Right renal pelvis (tissue), 4 donors: ENCODE measurements at places on chromosomes 7 and 10. TPM values are rescaled to one million over a fixed set of nuclear protein-coding genes. Genes with fewer than 3 reads are reported as not detected.
A peak's percentile ranks its signal among the peaks of the same experiment; 100 is the strongest.

DNA sequence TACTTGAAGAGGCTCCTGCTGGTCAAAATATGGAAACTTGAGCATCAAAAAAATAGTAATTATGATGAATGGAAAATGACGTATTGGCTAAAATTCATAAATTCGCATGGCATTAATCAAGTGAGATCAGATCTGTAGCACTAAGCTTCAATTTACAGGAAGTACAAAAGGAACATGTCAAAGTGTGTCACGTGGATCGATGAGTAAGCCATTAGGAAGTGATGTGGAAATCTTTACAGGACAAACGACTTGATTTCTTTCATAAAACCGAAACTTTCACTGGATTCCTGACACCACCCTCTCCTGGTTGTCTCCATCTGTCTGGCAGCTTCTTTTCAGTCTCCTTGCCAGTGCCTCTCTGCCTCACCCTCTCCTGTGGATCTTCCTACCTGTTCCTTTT, 25.8 kb downstream of the AKR1C8 start:
- no peak for DNase-seq

- no peak for DNase-seq
Measured at GRCh38 chr7:142642316-142642715, 107.0 kb upstream of the PRSS1 start.

DNA sequence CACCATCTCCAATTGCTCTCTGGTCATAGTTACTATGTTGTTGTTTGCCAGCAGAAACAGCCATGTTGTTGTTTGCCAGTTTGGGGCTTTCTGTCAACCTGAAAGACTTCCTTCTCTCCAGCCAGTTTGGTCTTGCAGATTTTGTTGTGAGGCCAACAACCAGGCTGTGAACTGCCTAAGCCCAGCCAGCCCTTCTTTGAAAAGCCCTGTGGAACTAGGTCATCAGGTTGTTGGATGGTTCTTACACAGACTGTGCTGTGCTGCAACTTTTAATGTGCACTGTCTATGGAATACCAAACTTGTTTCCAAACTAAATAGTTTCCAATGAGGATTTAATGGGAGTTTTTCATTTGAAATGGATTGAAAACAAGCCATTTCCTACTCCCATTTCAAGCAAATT, 592.7 kb upstream of the GALNT17 start:
- no peak for DNase-seq

DNA sequence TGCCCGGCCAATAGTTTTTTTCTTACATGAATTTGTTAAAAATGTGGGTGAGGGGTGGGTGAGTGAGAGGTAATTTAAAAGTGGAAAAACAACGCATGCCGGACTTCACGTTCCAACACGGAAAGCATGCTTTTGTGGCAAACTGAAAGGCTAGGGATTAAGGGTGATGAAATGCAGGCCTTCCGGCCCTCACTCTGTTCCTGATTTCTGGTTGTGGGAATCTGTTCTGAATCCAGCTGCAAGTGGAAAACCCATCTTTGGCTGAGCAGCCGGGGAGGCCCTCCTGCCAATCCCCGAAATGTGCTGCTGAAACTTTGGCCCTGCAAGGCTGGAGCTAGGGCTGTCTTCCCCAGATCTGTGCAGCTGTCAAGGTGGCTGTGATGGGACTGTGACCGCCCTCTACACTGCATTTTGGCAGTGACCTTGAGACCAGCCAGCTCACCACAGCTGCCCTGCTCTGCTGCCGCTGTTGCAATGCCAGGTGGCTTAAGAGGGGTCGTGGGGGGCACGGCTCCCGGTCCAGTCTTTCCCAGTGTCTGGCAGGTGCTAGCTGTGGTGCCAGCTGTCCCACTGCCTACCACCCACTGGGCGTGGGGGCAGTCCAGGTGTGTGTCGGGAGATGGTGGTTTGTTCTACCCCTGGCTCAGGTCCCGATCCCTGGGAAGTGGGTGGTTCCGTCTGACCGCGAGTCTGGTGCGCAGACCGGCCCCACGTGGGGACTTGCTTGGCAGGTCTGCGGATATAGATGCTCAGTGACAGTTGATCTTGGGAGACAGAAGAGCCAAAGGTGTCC, 39.0 kb downstream of the TET1 start:
- DNase-seq, result no peak

GRCh38 chr10:16904639-16905061, 87.4 kb upstream of the RSU1 start:
- DNase-seq, result no peak

- no peak for DNase-seq
Measured at GRCh38 chr10:10685566-10685965, 332.1 kb upstream of the CELF2 start.

- no peak for DNase-seq
Measured at GRCh38 chr7:49986191-49986590, 106.9 kb downstream of the ZPBP start.

DNA sequence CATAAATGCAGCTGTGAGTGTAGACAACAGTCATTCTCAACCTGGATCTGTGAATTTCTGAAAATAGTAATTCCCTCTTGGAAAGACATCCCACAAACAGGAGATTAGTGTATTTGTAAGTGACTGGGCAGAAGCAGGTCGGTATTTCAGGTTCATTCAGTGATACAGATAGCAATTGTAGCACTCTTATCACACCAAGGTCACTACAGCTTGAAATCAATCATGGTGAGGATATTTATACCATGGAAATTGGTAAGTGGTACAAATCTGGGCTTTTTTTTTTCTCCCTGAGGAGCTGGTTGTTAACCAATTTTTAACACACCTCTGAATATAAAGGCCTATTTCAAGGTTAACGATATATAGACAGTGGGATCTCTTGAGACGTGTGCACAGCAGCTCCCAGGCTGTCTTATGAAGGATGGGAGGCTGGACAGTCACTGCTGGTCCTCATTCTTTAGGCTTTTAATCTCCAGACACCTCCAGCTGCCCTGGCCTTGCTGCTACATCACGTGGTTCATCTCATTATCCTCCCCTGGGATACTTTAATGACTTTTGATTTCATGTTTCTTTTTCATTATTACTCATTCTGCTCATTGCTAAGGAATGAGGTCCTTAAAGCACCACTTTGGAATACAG, 87.1 kb downstream of the ITGA8 start:
- DNase-seq, result no peak

- no peak for DNase-seq
Measured at GRCh38 chr10:4981722-4982471, 18.7 kb downstream of the AKR1C1 start.

- DNase-seq, result no peak
Measured at GRCh38 chr7:97272237-97272975, 154.9 kb downstream of the SDHAF3 start.

GRCh38 chr10:13750299-13751190, 163.8 kb downstream of the PRPF18 start:
- no peak for DNase-seq

GRCh38 chr10:122847782-122848604, 2.3 kb upstream of the CUZD1 start:
- DNase-seq, result no peak

- peak; percentile 26 for DNase-seq
Measured at GRCh38 chr7:158317238-158318205, 270.1 kb downstream of the PTPRN2 start.

DNA sequence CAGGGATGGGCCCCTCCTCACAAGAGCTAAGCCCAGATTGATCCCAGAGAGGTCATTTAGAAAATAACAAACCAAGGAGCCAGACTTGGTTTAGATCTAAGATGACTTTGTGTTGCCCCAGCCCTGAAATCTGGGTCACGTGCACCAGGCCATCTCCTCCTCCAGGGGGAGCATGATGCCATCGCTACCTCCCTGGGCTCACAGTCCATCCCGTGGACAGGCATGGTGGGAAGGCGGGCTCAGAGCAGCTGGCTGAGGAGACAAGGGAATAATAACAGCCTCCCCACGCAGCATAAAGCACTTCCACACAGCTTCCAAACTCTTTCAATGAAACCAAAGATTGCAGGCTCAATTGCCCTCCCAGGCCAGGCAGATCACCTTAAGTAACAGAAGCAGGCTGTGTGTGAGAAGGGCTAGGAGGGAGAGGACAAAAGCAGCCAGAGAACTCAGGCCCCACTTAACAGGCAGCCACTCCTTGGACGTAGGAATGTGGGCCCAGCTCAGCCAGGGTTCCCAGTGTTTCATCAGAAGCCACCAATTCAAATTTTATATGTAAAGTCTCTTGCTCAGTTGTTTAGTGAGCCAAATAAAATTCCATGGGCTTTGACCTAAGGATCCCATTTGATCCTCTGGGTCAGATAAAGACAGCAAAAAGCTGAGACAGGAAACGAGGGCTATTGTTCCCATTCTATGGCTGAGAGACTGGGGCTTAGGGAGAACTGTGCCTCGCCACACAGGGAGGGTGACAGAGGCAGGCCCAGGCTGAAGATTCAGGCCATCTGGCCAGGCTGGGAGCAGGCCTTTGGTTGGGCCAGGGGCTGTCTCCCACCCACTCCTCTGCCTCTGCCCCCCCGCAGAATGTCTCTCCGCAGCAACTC, 100.2 kb downstream of the COL13A1 start:
- no peak for DNase-seq

GRCh38 chr10:1802413-1802812, 65.1 kb upstream of the ADARB2 start:
- DNase-seq, result no peak

DNA sequence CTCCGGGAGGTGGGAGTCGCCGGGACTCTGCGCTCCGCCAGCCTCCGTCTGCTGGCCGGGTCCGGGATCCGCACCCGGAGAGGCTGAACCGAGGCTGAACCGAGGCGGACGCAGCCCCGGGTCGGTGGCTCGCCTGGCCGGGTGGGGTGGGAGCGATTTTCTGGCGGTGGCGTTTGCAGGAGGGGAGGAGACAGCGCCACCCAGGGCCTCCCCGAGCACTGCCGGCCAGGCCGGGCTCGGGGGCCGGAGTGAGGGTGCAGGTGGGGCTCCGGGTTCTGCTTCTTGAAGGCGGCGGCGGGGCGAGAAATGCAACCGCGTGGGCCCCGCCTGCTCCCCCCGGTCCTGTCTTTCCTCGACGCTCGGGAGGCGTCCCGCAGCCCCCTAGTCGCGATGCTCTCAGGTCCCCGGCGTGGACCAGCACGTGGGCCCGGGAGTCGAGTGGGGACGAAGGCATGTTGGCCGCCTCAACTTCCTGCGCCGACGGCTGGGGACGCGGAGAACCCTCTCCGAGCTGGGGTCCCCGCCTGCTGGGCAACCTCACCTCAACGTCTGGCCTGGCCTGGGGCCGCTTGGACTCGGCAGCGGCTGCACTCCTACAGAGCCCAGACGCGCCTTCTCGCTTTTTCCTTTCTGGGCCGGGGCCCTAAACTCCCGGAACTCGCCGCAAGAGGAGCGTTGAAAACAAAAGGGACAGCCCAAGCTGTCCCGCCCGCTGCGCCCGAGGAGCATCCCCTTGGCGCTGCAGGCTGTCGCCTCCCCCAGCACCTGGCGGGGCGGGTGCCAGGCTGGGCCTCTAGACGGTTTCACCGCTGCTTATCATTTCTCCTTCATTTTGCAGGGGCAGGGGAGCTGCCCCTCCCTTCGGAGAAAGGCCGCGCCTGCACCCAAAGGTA, 25.2 kb upstream of the VAX1 start:
- DNase-seq, result no peak

DNA sequence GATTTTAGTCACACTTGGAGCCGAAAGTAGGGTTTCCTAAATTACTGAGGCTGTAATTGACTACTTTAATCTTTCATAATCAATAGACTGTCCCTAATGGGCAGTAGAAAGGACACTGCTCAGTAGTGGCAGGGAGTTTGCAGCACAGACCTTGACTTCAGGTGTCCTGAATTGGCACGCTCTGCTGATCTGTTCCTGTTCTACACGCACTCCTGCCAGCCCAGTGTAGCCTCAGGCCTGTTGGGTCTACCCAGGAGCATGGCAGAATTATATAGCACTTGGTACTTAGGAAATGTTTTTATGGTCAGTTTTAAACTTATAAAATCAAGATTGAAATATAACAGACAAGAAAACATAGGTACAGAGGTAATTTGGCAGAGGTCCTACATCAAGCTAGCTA, 9.0 kb downstream of the EIF4H start:
- DNase-seq, result no peak

- DNase-seq, result no peak
Measured at GRCh38 chr10:110081911-110082310, 74.1 kb downstream of the ADD3 start.

DNA sequence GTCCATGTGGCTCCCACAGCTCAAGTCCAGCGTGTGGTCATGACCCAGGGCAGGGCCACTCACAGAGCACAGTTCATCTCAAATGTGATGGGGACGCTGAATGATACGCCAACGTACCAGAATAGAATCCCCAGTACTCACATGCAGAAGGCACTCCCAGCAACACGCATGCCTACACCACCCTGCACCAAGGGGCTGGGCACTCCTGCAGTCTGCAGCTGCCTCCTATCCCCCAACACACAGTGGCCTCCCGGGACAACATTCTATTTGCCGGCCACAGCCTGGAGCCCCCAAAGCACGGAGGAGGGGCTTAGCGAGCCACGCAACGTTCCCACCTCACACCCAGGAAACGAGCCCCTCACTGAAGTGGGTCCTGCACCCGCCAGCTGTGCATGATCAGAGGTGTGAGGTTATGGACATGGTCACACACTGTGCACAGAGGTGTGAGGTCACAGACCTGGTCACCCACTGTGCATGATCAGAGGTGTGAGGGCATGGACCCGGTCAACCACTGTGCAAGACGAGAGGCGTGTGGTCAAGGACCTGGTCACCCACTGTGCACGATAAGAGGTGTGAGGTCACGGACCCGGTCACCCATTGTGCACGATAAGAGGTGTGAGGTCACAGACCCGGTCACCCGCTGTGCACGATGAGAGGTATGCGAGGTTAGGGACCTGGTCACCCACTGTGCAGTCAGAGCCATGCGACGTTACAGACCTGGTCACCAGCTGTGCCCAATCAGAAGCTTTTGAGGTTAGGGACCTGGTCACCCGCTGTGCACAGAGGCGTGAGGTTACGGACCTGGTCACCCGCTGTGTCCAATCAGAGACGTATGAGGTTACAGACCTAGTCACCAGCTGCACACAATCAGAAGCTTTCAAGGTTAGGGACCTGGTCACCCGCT, 182.8 kb downstream of the DIP2C start:
- no peak for DNase-seq

GRCh38 chr10:65032867-65033769, 1511.9 kb downstream of the REEP3 start:
- no peak for DNase-seq

DNA sequence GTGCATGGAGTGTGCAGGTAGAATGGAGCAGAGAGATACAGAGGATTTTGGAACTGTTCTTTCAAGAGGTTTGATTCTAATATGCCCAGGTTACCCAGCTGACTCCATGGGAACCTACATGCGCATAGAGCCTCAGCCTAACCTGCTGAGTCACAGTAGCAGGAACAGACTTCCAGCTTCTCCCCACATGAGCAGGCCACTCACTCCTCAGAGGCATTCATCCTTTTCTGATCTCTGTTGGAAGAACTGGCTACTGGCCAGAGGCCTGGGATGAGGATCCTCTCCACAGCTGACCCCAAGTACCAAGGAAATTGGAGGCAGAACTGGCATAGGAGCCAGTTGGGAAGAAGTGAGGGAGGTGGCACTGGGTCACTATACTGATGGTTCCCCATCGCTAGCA, 17.9 kb upstream of the CCSER2 start:
- DNase-seq, result no peak

GRCh38 chr10:77899080-77899477, 27.5 kb downstream of the DLG5 start:
- no peak for DNase-seq

The MYPN gene
- polyA plus RNA-seq, result not detected

The GNAT3 gene
- not detected for polyA plus RNA-seq

The AGR2 gene
- 87.7 TPM for polyA plus RNA-seq

The UBN2 gene
- polyA plus RNA-seq, result 13.1 TPM

The CLEC2L gene
- 1.7 TPM for polyA plus RNA-seq

The GIMAP1 gene
- 3.4 TPM for polyA plus RNA-seq

The NOS3 gene
- polyA plus RNA-seq, result 11.2 TPM
